ENCODE measurements at places on chromosomes 5 and 9.

DNA sequence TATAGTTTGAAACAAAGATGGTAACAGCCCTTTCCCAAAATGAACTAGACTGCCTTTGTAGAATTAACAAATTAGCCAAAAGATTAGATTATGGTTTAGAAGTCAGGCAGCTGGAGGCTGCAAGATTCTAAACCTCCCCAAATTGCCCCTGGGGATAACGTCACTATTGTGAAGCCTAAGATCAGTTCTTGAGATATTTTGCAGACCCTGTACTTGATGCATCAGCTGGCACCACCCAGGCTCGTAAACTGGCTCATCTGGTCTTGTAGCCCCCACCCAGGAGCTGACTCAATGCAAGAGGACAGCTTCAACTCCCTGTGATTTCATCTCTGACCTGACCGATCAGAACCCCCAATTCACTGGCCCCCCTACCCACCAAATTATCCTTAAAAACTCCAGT is 4.2 kb upstream of the SOWAHA start:
- no peak for DNase-seq

GRCh38 chr9:5184776-5185175 is 663 bp downstream of the INSL6 start:
- DNase-seq: no peak

DNA sequence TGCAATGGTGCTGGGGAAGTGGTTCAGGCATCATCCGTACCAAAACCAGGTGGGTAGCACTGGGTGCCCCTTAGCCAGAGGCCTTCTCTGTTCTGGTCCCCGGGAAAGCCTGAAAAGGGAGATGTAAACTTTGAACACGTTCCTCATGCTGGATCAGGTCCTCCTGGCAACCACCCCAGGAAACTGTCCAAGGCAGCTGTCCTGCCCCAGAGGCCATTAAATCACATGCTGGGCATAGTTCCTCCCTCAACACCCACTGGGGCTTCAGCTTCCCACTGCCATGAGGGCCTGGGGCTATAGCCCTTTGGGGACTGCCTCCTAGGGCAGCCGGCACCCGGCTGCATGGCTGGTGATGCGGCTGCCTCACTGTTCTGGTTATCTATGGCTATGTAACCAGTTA is 228.9 kb upstream of the MVB12B start:
- DNase-seq: no peak

- peak; percentile 38 for DNase-seq
Observed at GRCh38 chr9:90870621-90871326, 69.2 kb downstream of the SYK start.

DNA sequence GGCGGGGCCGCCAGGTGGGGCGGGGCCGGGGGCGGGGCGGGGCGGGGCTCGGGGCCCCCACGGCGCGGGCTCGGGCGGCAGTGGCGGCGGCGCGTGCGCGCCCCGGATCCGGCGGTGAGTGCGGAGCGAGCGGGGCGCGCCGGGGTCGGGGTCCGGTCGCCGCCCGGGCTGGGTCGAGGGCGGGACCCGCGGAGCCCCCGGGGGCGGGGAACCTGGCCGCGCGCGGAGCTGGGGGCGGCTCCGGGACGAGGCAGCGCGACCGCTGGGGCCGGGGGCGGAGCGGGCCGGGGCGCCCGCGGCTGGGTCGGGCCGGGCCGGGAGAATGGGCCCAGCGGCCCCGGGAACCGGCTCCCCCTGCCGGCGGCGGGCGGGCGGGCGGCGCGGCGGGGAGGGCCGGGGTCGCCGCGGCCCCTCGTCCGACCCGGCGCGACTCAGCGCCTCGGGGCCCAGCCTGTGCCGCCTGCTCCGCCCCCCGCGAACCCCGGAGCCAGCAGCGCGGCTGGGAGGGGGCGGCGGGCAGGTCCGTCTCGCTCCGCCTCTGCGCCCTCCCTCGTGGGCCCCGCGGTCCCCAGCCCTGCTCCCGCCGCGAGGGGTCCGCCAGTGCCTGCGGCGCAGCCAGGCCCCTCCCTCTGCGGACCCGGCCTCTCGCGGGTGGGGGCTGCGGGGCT is 3.1 kb downstream of the EGFL7 start:
- DNase-seq: no peak

- DNase-seq: no peak
Observed at GRCh38 chr5:90982576-90982975, 400.5 kb downstream of the ARRDC3 start.

GRCh38 chr5:79612667-79613198 is 492 bp downstream of the TENT2 start:
- no peak for DNase-seq

DNA sequence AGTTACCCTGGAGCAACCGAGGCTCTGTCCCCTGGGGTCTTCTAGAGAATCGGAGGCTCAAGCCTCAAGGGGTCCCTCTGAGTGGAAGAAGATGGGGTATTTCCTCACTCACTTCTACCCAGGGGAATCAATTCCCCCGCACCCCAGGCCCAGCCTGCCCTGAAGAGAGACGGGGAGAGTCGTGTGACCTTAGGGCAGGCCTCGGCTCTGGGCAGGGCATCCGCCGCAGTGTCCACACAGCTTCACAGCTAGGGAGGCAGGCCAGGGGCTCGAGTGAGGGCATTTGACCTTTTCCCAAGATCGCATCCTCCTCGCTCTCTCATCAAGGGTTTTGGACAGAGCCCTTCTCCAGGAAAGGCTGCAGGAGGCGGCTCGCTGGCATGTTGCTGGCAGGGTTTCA is 57.9 kb upstream of the CNOT6 start:
- no peak for DNase-seq

DNA sequence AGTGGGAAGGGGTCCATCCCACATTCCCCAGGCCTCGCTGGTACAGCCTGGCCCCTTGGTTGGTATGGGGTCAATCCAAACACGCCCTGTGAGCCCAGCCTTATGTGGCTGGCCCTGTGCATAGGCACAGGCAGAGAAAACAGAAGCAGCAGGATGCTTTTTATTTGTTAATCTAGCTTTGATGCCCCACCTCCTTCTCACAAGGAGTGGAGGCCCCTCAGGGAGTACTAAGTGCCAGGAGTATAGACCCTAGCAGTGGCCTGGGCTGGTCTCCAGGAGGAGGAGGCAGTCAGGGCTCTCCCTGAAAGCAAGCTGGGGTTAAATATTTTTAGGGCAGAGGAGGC is 14.6 kb upstream of the TCF7 start:
- DNase-seq: no peak

GRCh38 chr9:92325991-92326500 is 293 bp downstream of the CENPP start:
- no peak for DNase-seq

- no peak for DNase-seq
Observed at GRCh38 chr5:173392172-173392571, 64.0 kb upstream of the STC2 start.

GRCh38 chr5:110055302-110055701 is 365.6 kb downstream of the MAN2A1 start:
- no peak for DNase-seq

GRCh38 chr5:97745817-97746216 is 562.8 kb upstream of the RIOK2 start:
- DNase-seq: no peak

- DNase-seq: no peak
Observed at GRCh38 chr9:75990576-75991304, 100.3 kb downstream of the PCSK5 start.

DNA sequence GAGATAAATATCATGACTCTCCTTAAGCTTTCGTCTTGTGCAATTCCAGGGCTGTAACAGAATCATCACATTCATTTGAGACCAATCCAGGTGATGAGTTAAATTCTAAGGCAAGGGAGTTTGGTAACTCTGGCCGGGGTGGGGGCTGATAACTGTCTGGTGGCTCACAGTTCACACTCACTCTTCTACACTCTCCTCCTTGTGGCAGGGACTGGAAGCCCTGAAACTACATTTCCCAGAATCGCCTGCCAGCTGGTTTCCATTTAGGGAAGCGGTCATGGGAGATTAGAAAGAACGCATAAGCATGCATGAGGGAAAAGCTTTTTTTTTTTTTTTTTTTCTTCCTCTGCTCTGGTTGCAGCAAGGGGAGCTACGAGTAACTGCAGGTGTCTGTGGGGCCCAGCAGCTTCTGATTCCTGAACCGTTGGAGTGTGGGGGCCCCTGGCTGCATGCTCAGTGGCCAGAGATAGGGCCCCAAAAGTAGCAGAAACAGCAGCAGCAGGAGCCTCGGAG is 154.8 kb upstream of the TBC1D2 start:
- DNase-seq: no peak

DNA sequence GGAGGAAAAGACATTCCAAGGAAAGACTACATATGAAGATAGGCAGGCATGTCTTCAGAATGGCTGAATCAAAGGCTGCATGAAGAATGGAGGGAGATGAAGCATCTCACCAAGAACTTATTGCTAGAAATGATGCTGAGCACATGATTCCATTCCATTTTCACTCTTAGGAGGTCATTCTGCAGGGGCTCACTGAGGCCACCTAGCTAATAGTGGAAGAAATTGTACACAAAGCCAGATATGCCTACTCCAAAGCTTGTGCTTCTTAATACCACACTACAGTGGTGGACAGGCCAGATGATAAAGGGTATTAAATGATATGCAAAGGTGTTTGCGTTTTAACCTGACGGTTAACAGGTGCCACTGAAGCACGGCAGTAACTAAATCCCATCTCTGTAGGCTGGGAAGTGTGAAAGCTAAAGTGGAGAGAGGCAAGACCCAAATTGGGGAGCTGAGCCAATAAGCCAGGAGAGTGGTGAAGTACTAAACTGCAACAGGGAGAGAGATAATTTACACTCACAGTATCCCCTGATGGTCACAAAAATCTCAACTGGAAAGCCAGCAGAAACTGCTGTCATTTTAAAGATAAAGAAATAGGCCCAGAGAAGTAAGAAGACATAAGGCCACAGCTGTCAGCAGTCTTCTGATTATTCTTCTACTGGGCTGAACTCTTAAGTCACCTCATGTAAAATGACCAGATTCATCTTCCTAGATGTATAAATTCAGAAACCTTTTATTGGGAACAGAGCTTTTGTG is 14.6 kb downstream of the NDUFA8 start:
- no peak for DNase-seq

- no peak for DNase-seq
Observed at GRCh38 chr9:110029429-110029955, 178.5 kb downstream of the C9orf152 start.

GRCh38 chr5:146662229-146662628 is 146.2 kb upstream of the GPR151 start:
- peak; percentile 24 for DNase-seq

- peak; percentile 76 for DNase-seq
Observed at GRCh38 chr5:68369457-68370125, 154.0 kb downstream of the PIK3R1 start.

- DNase-seq: no peak
Observed at GRCh38 chr5:65981548-65981947, 55.2 kb downstream of the ERBIN start.

DNA sequence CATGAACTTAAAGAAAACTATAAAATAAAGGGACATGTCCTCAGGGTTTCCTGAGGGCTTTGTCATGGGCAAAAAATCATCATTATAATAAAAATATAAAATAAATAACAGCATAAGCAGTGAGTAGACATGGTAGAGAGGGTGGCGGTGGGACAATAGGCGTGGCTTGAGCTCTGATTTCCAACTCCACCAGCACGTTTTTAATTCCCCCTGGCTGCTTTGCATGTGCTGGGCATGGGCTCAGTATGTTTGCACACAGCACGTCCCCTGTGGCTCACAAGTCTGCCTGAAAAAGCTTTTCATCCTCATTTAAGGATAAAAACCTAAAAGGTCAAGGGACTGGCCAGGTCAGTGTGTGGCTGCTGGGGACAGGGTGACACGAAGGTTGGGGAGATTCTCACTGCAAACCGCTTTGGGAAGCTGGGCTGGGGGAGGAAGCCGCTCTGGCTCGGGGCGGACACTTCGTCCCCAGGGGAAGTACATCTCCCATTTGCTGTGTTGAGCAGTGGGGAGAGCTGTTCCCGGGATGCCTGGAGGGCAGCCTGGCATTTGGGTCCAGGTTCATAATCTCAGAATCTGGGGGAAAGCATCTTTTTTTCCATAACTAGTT is 32.6 kb downstream of the NKX2-5 start:
- DNase-seq: no peak

Data from T-helper 1 cell (primary cell).